ENCODE measurements at places on chromosomes 2 and 18.

DNA sequence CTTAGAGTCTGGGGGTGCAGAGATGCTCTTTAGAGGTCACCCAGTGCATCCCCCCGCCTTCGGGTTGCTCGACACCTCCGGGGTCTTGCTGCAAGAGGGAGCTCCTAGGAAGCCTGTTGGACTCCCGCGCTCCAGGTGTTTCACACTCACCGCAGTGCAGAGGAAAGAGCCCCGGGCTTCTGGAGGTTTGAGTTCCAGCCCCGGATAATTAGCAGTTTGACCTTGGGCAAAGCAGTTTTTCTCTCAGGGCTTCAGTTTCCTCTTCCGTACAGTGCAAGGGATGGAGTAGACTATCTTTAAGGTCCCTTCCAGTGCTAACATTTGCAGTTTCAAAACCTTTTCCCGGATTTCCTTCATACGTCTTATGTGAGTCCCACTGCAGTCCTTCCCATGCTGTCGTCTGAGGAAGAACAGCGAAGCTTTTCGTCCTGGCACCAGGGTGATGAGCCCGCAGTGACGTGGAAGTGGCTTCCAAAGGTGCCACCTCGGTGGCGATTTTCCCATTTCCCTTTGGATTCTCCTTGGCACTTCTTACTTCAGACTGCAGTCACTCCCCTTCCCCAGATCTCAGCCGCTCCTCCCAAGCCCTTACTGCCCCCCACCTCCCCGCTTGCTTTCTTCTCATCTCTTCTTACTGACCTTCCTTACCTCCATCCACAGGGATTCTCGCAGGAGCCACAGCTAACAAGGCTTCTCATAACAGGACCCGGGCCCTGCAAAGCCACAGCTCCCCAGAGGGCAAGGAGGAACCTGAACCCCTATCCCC is 585 bp downstream of the PNKD start:
- no peak for DNase-seq

DNA sequence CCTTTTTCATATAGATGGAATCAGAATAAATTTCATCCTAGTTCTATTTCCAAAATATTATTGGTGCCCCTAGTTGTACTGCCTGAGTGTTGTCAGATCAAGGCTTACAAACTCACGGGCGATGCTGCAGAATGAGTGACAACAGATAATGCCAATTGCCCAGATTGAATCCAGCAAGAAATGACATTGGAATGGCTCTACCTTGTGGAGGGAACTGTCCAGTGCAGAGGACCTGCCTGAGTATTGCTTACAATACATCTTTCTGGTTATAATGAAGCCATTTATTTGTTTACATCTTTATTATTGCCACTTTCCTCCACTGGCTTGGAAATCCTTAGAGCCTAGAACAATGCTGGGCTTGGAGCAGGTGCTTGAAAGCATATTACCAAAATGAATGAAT is 7.8 kb upstream of the IL1R2 start:
- no peak for DNase-seq

DNA sequence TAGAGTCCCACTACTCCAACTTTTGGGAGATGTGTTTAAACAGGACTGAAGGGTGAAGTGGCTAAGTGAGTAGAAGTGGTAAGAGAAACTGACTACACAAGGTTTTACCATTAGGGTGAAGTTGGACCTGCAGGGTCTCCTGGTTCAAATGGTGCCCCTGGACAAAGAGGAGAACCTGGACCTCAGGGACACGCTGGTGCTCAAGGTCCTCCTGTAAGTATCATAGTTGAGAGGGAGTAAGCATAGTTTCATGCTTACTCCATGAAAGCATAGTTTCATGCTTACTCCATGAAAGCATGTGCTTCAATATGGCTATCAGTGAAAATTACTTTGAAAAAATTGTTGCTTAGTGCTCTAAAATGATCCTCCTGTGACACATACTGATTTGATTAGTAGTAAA is 19.1 kb downstream of the COL3A1 start:
- no peak for DNase-seq

DNA sequence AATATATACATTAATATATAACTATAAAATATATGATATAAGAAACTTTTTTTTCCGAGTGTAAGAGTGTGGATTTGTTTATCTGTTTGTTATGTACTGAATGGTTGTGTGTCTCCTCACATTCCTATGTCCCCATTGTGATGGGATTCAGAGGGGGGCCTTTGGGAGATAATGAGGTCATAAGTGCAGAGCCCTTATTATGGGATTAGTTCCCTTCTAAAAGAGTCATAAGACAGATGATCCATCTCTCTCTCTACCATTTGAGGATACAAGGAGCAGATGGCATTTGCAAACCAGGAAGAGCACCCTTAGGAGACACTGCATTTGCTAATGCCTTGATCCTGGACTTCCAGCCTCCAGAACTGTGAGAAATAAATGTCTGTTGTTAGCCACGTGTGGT is 30.3 kb upstream of the SAP130 start:
- DNase-seq, result no peak

- DNase-seq, result no peak
Observed at GRCh38 chr2:145524836-145525235, 1004.9 kb upstream of the ZEB2 start.

- DNase-seq, result no peak
Observed at GRCh38 chr2:46337208-46337994, 40.2 kb downstream of the EPAS1 start.
